ENCODE measurements at places on chromosomes 5 and 9. TPM values are rescaled to one million over a fixed set of nuclear protein-coding genes. Genes with fewer than 3 reads are reported as not detected.

DNA sequence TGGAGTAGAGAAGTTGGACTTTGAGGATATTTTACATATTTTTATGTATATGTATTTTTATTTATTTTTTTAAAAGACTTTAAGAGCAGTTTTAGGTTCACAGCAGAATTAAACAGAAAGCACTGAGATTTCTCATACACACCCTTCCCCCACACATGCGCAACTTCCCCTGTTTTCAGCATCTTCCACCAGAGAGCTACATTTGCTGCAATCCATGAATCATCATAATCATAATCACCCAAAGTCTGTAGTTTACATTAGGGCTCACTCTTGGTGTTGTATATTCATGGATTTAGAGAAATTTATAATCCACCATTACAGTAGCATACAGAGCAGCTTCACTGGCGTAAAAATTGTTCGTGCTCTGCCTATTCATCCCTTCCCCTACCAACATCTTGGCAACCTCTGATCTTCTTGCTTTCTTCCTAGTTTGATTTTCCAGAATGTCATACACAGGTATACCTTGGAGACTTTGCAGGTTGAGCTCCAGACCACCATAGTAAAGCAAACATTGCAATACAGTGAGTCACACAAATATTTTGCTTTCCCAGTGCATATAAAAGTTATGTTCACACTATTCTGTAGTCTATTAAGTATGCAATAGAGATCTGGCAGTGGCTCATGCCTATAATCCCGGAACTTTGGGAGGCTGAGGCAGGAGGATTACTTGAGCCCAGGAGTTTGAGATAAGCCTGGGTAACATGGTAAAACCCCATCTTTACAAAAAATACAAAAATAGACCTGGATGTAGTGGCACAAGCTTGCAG is 9.6 kb upstream of the CCDC171 start:
- no peak overlapping the region for H3K27ac ChIP-seq
- H3K4me1 ChIP-seq: no peaks in the 10 kb centered on the region
- H3K27me3 ChIP-seq: no peaks in the 10 kb centered on the region
- no peak overlapping the region for H3K4me3 ChIP-seq

- no peak overlapping the region for H3K4me3 ChIP-seq
- peaks cover 13% of the 10 kb centered on the region for H3K4me1 ChIP-seq
- peaks cover 13% of the 10 kb centered on the region for H3K27me3 ChIP-seq
- peaks cover 22% of the 10 kb centered on the region for H3K36me3 ChIP-seq
- H3K27ac ChIP-seq: peak overlapping the region; percentile 7
Observed at GRCh38 chr5:32298059-32298415, 14.7 kb downstream of the MTMR12 start.

DNA sequence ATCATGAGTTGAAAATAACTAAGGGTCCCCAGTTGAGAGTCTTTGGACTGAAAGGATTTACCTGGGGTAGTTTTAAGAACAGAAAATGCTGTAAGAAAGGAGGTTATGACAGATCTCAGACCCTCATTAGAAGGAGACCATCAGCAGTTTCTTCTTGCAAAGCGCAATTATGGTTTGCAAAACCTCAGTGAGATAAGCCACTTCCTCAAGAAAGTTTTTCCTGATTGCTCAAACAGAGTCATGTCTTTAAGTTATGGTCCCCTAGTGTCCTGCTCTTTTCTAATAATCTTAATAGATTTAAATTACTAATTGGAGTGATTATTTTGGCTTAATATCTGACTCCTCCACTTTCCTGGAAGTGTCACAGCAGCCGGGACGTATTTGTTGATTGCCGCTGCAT is 293.2 kb upstream of the KLF4 start:
- H3K36me3 ChIP-seq: no peaks in the 10 kb centered on the region
- no peak overlapping the region for H3K4me3 ChIP-seq
- peaks cover 5% of the 10 kb centered on the region for H3K4me1 ChIP-seq
- no peak for DNase-seq
- peaks cover 2% of the 10 kb centered on the region for H3K27me3 ChIP-seq

DNA sequence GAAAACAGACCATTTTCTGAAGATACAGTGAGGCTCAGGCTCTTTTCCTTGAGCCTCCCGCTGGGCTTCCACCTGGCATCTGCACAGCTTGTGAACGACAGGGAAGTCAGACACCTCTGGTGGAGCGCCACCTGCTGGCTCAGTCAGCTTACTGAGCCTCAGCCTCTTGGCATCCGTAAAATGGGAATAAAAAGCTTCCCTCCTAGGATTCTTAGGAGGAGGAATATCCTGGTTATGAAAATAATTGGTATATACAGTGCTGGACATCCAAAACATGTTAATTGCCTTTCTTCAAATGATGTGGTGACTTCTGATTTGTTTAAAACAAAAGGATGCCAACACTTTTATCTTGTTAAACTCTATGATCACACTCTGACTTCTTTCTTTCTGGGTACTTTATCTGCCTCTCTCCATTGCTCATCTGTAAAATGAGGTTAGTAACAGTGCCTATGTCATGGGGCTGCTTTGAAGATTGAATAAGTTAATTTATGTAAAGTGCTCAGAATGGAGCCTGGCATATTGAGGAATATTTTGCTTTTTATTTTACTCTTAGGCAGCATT is 67.5 kb downstream of the MAMDC2 start:
- peak; percentile 82 for DNase-seq
- peak overlapping the region; percentile 8 for H3K27ac ChIP-seq
- no peaks in the 10 kb centered on the region for H3K36me3 ChIP-seq
- H3K4me1 ChIP-seq: peaks cover 6% of the 10 kb centered on the region

GRCh38 chr9:121652021-121652837 is 795 bp downstream of the DAB2IP start:
- peaks cover 14% of the 10 kb centered on the region for H3K27me3 ChIP-seq
- DNase-seq: peak; percentile 56
- peak overlapping the region; percentile 85 for H3K27ac ChIP-seq
- peaks cover 68% of the 10 kb centered on the region for H3K4me1 ChIP-seq
- peaks cover 3% of the 10 kb centered on the region for H3K36me3 ChIP-seq
- peak overlapping the region; percentile 98 for H3K4me3 ChIP-seq

GRCh38 chr5:65883461-65883860 is 42.9 kb upstream of the ERBIN start:
- no peak for DNase-seq
- no peaks in the 10 kb centered on the region for H3K36me3 ChIP-seq
- H3K4me3 ChIP-seq: no peak overlapping the region
- H3K27ac ChIP-seq: no peak overlapping the region
- H3K27me3 ChIP-seq: no peaks in the 10 kb centered on the region

The IL13 gene
- not detected for total RNA-seq

The IL3 gene
- not detected for total RNA-seq

The EIF4EBP3 gene
- 16.4 TPM for total RNA-seq

Measured in endothelial cell (in vitro differentiated cells).